ENCODE measurements at places on chromosomes 16 and 17.

DNA sequence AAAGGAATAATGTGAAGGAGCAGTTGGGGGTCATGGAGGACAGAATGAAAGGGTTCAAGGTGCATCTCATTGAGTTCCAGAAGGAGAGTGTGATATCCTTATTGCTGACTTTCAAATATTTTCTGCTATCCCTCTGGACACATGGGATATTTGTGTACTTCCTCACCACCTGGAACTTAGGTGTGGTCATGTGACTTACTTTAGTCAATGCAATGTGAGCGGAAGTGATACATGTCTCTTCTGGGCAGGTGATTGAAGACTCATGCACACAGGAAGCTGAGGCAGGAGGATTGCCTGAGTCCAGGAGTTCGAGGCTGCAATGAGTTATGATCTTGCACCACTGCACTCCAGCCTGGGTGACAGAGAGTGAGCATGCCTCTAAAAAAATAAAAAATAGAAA lies 36.7 kb upstream of the TANC2 start:
- no peak for DNase-seq

GRCh38 chr16:81366316-81366932 lies 51.7 kb downstream of the GAN start:
- DNase-seq, result no peak

- no peak for DNase-seq
These were observed 2.7 kb downstream of the MPRIP start for GRCh38 chr17:17044846-17045561.

DNA sequence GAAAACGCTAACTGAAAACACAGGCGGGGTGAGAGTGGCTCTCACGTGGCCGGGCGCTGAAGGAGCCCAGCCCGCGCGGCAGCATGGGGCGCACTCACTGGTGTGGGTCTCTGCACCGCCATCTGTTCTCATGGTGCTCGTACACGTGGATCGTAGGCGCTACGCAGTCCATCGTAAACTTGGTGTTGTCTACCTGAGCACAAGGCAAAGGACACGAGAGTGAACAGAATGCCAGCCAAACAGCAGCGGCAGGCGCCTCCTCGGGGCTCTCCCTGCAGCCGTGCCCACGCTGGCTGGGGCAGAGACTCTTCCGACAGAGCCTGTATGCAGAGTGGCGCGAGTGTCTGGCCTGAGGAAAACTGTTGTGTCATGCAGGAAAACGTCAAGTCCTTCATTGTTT lies 19.1 kb downstream of the EMC8 start:
- DNase-seq, result no peak

All from stimulated activated CD4-positive, alpha-beta T cell treated with anti-CD3 and anti-CD28 coated beads, Interleukin-1b, Interleukin-23, amount 100 ng/mL, for 1 hour (primary cell).